Activated CD4-positive, alpha-beta T cell treated with anti-CD3 and anti-CD28 coated beads for 1 hour (primary cell): ENCODE measurements at places on chromosomes 6 and 20.

- no peak for DNase-seq
Observed at GRCh38 chr20:24870881-24871280, 78.2 kb upstream of the CST7 start.

- DNase-seq: no peak
Observed at GRCh38 chr6:157333956-157334355, 10.6 kb upstream of the TMEM242 start.

GRCh38 chr6:71287038-71287437 lies 1.6 kb upstream of the OGFRL1 start:
- no peak for DNase-seq

GRCh38 chr6:14819001-14819400 lies 426.9 kb upstream of the JARID2 start:
- no peak for DNase-seq

GRCh38 chr6:78253618-78254017 lies 600.8 kb downstream of the MEI4 start:
- no peak for DNase-seq

DNA sequence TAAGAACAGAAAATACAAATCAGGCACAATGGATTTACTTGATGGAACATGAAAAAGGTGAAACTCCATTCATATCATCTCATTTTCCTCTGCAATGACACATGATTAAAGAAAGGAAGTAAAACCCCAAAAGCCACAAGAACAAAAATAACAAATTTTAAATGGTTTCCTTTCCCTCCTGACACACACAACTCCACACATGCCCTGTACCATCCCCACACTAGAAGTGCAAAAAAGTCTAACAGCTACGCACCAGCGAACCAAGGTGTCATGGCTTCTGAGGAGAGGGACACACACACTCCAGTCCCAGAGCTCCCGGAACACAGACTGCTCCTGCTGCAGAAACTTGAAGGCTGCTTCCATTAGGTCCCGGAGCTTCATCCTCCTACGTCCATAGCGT lies 25.3 kb downstream of the MDN1 start:
- no peak for DNase-seq

- DNase-seq: no peak
Observed at GRCh38 chr6:165880686-165881085, 217.6 kb upstream of the PDE10A start.

DNA sequence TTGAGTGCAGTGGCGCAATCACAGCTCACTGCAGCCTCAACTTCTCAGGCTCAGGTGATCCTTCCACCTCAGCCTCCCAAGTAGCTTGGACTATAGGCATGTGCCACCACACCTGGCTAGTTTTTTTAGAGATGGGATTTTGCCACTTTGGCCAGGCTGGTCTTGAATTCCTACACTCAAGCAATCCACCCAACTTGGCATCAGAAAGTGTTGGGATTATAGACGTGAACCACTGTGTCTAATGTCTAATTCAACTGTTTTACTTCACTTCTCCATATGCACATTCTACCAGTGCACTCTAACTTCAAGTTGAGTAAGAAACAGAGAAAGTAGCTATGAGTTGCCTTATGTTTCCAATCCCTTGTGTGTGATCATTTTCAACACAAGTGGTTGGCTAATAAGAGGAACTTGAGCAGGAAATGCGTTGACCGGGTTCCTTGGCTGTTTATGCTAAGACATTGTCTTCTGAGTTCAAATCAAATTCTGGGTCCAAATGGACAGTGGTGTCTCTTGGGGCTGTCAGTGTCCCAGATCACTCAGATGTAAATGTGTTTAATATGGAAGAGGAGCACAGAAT lies 23.9 kb downstream of the ZNF337 start:
- no peak for DNase-seq

DNA sequence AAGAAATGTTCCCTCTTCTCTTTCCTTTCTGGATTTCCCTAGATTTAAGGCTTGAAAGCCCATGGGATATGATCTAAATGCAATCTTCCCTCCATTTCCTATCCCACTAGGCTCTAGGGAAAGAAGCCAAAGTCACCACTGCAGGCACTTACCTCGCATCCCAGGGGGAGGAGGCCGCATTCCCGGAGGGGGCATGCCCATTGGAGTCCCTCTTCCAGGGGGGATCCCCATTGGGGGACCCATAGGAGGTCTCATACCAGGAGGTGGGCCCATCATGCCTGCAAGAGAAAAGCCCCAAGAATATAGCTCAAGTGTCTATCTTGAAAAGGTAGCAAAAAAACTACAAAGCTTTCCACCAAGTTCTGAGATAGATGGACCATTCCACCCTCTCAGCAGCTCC lies 8.1 kb downstream of the SNRPB start:
- DNase-seq: no peak
